CD4-positive, alpha-beta T cell treated with Interleukin-10 for 1 hour (primary cell): ENCODE measurements at places on chromosomes 5 and 9.

- no peak for DNase-seq
Measured at GRCh38 chr9:34072410-34072809, 23.7 kb upstream of the UBAP2 start.

GRCh38 chr9:124973807-124974206 lies 32.9 kb upstream of the GOLGA1 start:
- DNase-seq: no peak

DNA sequence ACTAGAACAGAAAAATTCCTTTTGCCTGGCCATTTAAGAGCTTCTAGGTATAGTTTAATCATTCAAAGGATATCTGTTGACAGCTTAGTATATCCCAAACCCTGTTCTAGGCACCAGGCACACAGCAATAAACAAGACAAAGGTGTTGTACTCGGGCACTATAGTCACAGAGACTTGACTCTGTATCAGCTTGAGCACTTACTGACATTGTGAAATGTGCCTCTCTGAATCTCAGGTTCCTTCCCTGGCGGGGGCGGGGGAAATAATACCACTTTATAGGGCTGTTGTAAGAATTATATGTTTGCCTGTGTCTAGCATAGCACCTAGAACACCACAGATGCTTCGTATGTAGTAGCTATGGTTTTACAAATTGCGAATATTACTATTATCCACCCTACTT lies 104.5 kb downstream of the NR6A1 start:
- no peak for DNase-seq

DNA sequence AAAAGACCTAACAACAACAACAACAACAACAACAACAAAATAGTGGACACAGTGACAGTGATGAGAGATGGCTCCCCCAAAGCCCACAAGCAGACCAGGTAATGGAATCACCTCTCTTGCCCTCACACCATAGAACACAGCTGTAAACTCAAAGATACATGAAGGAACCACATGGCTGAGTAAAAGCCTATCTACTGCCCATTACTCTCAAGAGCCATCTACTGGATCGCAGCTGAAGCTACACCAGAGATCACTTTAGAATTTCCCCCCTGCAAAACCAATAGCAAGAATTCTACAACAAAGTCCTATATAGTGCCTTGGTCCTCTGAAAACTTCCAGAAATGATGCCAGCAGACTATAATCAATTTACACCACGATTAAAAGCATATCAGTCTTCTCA lies 1537.6 kb upstream of the CDH9 start:
- no peak for DNase-seq

- DNase-seq: no peak
Measured at GRCh38 chr5:17838469-17838868, 204.2 kb downstream of the TAF11L14 start.
